ENCODE measurements at places on chromosomes 3 and 15.
A peak's percentile ranks its signal among the peaks of the same experiment; 100 is the strongest.

DNA sequence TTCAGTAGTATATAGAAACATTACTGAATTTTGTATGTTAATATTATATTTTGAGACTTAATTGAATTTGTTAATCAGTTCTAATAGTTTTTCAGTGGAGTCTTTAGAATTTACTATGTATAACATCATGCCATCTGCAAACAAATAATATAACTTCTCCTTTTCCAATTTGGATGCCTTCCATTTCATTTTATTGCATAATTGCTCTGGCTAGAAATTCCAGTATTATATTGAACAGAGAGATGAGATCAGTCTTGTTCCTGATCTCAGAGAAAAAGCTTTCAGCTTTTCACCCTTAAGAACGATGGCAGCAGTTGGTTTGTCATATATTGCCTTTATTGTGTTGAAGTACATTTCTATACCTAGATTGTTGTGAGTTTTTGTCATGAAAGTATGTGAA, 40.4 kb downstream of the OR4F15 start:
- DNase-seq, result no peak

GRCh38 chr3:130779031-130779430, 32.4 kb upstream of the PIK3R4 start:
- DNase-seq, result no peak

DNA sequence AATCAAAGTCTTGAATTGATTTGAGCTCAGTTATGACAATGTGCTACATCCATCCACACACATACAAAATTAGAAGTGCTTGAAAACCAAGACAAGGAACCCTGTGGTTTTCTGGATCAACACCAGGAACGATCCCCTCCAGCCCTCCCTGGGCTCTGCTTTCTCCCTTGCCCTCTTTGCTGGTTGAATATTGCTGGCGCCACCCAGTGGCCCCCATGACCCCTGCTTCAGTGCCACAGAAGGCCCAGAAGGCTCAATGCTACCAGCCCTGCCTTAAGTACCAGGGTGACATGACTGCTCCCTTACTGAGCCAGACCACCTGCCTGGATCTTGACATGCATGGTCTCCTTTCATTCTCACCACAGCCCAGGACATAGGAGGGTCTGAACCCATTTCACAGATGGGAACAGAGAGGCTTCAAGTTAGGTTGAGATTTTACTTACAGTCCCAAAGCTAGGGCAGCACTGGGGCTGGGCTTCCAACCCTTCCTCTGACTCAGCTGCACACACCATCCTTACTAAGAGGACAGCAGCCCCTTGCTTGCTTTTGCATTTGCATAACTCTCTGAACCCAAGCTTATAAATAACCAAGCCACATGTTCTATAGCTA, 15.0 kb downstream of the IL12A start:
- DNase-seq, result peak; percentile 9

- DNase-seq, result no peak
Observed at GRCh38 chr3:125048282-125048681, 7.5 kb downstream of the HEG1 start.

DNA sequence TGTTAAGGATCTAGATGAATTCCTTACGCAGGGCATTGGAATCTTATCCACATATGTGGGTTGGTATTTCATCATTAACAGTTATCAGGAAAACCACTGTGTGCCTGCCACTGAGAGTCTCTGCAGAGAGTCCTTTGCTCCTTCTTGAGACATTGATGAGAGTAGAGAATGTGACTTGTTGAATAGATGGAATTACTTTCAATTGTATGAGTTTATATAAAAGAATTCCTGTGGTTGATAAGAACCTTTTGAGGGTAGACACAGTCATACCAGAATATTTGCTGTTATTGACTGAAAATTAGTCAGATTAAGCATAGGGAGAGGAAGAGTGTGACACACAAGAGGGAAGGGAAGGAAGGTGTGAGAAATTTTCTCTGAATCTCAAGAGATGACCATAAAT, 30.8 kb downstream of the ARHGEF26 start:
- DNase-seq, result no peak

- DNase-seq, result no peak
Observed at GRCh38 chr15:93460717-93461116, 371.7 kb upstream of the RGMA start.

- DNase-seq, result no peak
Observed at GRCh38 chr3:55641964-55642363, 154.9 kb upstream of the WNT5A start.

- no peak for DNase-seq
Observed at GRCh38 chr3:143090976-143091837, 28.4 kb upstream of the CHST2 start.

DNA sequence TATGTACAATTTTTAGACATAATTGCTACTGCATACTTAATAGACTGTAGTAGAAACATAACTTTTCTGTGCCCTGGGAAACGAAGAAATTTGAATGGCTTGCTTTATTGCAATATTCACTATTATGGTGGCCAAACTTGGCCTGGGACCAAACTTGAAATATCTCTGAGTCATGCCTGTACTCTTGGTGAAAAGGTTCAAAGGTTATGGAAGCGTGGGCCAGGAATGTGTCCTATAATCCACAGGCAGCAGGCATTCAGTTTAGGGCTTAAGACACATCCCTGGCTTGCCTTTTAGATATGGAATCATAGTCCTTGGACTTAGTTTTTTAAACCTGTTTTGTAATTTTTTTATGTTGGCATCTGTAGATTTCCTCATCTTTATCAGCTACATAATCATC, 124.3 kb downstream of the LRIG1 start:
- no peak for DNase-seq
